ENCODE measurements at places on chromosomes 6 and 20.

DNA sequence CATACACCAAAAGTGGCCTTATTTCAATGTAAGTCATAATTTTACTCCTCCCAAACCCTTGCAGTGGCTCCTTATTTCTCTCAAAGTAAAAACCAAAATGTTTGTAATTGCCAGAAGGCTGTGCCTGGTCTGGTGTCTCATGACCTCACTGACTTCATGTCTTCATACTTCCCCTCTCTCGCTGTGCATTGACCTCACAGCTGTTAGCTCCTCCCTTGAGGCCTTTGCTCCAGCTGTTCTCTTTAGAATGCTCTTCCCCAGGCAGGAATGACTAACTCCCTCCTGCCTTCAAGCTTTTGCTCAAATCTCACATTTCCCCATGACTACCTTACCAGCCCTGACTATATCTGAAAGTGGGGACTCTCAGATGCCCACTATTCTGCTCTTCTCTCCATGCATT is 83.3 kb downstream of the MTFR2 start:
- no peak for DNase-seq

DNA sequence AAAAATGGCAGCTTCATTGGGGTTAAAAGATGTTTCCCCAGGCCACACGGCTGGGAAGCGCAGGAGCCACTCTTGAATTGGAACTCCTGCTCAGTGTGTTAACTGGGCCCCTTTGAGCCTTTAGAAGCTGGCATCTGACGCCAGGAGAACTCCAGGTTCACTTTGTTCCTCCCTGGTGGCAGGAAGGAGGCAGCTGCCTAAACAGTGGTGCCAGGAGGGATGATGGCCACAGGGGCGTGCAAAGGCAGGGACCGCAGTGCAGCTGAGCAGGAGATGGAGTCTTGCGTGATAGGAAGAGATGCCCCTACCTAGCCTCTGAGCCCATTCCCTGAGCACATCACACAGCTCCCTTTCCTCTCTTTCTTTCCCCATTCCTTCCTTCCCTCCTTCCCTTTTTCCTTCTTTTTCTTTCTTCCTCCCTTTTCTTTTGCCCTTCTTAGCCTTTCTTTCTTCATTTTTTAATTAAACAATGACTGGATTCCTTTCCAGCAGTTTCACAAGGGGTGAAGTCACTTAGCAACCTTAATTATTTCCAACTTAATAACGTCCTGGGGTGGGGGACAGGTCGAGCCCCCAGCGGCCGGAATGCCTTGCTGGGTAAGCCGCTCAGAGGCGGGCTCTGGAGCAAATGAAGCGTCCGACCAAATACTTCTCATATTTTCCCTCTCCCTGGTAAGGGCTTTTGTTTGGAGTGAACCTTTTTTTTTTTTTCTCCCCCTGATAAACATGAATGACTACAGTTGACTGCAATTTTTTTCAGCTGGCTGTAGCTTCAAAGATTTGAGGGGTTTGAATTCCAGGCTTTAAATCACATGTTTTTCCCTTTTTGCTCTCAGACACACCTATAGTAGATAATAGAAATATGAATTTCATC is 20.8 kb upstream of the BMP7 start:
- DNase-seq: no peak

GRCh38 chr6:288866-289265 is 3.4 kb upstream of the DUSP22 start:
- no peak for DNase-seq

GRCh38 chr6:66403966-66404365 is 696.9 kb upstream of the EYS start:
- no peak for DNase-seq

DNA sequence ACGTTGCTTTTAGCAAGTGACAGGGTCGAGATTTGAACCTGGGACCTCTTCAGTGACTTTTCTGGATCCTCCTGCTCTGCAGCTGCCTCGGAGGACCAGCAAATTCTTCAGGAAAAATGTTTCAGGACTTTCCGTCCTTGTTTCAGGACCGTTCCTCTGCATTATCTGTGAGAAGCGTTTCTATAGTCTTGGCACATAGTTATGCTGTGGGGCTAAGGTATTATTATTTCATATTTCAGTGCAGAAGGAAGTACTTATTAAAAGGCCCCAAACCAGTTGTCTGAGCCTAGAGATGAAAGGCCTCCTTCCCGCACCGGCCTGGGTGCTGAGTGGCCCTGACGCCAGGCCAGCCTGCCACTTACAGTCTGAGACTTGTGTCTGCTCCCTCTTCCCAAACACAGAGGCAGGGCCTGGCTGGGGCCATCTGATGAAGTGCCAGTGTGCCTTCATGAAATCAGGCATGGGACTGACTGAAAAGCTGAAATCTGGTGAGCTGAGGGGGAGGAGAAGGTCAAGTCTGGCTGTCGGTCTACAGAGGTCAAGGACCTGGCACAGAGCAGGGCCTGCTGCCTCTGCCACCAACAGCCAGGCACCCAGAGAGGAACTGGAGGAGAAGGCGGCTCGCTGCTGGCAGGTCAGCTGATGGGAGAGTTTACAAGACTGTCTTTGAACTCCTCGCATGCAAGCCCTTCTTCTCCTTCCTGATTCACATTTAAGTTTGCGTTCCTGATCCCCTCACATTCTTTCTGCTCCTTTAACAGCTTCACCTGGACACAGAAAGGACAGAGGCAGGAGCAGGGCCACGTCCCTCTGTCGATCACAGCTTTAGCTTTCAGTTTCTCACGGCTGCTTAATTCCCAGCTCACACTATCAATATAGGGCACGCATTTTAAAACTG is 8.9 kb upstream of the QKI start:
- DNase-seq: no peak

DNA sequence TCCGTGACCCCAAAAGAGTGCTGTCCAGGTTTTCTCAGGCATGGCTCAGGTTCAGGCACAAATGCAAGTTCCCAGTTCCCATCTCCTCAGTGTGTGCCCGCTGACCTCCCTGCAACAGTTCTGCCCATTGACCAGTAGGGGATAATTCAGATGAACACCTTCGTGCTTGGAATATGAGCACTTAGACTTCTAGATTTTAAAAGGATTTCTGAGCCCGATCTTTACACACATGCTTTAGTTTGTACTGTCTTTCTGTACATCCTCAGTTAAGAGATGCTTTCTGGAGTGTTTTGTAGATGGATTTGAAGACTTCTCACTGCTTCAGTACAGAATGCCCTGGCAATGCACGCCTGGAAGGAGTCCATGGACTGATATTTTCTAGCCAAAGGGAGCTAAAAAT is 239.6 kb upstream of the PLCB4 start:
- no peak for DNase-seq

- no peak for DNase-seq
Observed at GRCh38 chr6:170041526-170041925, 249.4 kb downstream of the DLL1 start.

DNA sequence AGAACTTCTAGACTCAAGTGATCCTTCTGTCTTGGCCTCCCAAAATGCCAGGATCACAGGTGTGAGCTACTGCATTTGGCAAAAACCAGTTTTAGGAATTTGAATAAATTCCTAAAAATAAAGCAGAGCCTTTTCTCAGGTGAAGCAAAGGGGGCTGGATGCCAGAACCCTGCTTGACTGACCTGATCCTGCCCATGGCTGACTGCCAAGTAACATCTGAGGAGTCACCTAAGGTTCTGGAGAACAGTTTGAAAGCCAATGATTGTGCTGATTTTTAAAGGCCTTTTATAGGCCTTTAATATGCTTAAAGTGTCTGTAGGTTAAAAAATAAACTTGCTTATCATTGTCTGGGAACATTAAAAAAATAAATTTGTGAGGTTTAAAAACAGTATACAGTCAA is 14.1 kb upstream of the ZSCAN12 start:
- no peak for DNase-seq

GRCh38 chr6:15263780-15264374 is 18.0 kb downstream of the JARID2 start:
- DNase-seq: no peak

DNA sequence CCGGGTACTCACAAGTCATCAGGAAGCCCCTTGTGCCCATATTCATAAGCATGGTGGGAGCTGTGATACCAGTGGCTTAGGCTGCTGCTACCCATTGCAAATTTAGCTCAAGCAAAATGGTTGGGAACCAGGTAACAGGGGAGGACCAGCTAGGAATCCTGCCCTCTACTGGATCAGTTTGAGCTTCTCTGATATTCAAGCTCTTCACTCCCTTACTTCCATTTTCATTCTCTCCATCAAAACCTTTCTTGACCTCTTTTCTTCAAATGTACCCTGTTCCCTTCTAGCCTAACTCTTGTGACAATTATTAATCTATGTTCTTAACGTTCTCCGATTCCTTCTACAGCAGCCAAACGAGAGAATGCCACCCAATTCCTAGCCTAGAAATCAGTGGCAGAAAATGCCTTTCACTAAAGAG is 9.7 kb downstream of the NOL7 start:
- DNase-seq: peak; percentile 2

- DNase-seq: no peak
Observed at GRCh38 chr6:8549074-8549790, 113.9 kb upstream of the SLC35B3 start.

DNA sequence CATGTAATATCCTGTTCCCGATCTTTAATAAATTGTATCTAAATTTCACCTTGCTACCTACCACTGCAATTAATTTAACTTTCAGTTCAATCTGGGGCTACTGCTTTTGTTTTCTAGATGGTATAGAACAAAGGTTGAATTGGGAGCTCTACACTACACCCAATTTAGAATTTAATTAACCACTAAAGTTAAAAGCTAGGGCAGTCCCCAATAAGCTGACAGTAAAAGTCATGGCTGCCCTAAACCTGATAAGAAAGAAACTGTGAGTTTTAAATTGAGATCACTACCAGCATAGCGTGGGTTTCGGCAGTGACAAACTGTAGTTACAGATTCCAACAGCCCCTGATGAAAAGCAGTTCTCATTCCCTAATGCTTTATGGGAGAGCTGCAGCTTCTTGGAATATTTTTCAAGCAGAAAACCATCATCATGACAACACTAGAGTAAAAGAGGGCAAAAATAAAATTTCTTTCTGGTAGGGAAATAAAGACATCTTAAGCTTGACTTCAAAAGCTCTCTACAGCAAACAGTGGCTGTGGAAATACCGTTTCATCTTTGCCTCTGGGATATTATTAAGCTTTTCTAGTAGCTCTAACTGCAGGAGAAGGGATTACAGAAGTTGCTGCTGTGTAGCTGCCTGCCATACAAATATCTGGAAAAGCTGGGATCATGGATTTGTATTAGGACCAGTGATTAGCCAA is 1372.1 kb downstream of the EPHA7 start:
- no peak for DNase-seq

GRCh38 chr6:115982453-115982852 is 78.2 kb downstream of the FRK start:
- DNase-seq: no peak

DNA sequence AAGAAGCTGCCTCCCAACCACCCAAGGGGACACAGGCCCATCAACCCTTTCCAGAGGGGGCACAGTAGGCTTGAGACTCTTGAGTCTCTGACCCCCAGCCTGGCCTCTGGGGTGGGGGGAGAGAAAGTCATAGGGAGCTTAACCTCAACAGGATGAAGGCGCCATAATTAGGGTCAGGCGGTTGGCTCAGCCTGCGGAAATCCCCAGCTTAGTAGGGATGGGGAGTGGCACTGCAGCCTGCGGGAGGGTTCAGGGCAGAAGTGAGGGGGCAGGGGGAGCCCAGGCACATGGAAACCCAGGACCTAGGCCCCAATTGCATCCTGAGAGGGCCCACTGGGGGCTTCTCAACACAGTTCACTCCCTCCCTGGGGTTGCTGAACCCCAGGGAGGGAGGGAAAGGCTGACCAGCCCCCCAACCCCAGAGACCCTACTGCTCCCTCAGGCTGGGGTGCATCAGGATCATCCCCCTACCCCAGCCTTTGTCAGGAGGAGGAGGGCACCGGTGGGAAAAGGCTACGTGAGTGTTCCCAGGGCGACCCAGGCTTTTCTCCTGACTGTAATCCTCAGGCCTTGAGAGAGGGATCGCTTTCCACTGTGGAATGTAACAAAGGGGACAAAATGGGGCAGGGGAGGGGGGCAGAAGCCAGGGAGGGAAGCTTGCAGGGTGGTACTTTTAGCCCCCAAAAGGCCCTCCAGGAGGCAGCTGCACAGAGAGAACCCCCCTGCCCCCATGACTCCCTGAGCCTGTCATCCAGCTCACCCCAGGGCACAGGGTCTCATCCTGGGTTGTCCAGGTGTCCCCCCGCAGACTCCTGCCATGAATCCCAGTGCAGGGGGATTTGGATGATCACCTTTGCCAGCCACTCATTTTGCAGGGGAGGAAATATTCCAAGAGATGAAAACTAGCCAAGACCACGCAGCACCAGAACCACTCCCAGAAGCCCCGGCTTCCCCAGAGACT is 46.4 kb downstream of the MRPL14 start:
- peak; percentile 75 for DNase-seq

DNA sequence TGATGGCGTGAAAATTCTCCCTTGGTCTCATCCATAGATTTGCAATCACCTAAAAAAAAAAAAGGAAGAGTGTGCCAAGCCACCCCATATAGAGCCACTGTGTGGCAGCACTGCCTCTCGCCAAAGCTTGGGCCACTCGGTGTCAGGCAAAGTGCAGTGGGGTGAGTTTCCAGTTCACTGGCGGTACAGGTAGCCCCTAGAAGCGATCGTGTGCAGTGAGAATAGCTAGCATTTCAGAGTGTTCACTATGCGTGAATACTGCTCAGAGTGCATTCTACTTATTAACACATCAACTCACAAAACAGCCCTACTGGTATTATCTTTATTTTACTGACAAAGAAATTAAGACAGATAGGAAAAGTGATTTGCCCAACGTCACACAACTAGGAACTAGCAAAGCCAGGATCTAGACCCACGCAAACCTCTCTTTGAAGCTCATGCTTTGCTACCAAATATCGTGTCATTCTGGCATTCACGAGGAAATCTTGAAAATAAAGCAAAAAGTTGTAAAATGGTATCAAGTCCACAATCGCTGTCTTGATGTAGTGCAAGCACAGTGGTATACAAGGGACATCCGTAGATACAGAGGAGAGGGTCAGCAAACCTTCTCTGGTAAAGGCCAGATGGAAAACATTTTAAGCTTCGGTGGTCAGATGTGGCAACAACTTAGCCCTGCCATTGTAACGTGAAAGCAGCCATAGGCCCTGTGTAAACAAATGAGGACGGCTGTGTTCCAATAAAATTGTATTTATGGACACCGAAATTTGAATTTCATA is 10.4 kb upstream of the GCNT2 start:
- DNase-seq: peak; percentile 31

DNA sequence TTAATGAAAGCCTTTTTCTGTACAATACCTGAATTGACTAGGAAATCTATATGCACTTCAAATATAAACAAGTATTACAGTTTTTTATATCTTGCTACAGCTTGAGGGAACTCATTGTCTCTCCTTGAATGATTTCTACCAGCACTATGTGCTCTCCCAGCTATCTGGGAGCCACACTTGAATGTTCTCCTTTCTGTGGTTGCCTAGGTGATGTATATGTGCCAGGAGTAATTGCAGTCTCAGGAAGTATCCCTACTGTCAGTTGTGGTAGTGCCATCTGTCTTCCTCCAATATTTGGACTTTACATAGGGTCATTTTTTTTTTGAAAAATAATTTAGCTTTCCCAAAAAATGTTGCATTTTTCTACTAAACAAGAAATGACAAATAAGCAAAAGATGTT is 288.0 kb upstream of the PLCB4 start:
- DNase-seq: no peak

DNA sequence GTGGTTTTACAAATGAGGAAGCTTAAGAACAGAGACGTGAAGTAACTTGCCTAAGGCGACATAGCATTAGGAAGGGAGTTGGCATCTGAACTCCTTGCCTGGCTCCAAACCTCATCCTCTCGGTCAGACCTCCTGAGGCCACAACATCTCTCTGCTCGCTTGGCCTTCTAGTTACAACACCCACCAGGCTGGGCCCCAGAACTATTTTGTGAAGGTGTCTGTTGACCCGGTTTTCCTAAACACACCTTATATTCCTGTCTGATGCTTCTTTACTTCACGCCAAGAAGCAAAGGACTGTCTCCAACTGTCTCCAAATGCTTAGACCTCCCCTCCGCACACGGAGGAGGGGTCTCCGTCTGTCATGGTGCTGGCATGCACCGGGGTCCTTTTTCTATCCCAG is 326.6 kb downstream of the THBS2 start:
- DNase-seq: no peak
